Activated effector memory CD4-positive, alpha-beta T cell treated with anti-CD3 and anti-CD28 coated beads, Interleukin-2, amount 50 U/mL, for 16 hours (primary cell): ENCODE measurements at places on chromosomes 4 and X.

- peak; percentile 85 for DNase-seq
Measured at GRCh38 chrX:19372170-19372546, 28.4 kb downstream of the PDHA1 start.

- no peak for DNase-seq
Measured at GRCh38 chr4:2273657-2274319, 11.9 kb upstream of the MXD4 start.

DNA sequence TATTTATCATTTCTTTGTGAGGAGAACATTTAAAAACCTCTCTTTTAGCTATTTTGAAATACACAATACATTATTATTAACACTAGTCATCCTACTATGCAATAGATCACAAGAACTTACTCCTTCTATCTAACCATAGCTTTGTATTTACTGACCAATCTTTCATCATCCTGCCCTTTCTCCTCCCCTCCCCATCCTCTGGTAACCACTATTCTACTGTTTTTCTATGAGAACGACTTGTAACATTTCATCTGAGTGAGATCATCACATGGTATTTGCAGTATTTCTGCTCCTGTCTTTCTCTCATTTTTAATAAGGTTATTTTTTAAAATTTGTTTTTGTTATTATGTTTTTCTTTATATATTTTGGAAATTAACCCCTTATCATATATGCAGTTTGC lies 331.8 kb downstream of the TEX13C start:
- no peak for DNase-seq

DNA sequence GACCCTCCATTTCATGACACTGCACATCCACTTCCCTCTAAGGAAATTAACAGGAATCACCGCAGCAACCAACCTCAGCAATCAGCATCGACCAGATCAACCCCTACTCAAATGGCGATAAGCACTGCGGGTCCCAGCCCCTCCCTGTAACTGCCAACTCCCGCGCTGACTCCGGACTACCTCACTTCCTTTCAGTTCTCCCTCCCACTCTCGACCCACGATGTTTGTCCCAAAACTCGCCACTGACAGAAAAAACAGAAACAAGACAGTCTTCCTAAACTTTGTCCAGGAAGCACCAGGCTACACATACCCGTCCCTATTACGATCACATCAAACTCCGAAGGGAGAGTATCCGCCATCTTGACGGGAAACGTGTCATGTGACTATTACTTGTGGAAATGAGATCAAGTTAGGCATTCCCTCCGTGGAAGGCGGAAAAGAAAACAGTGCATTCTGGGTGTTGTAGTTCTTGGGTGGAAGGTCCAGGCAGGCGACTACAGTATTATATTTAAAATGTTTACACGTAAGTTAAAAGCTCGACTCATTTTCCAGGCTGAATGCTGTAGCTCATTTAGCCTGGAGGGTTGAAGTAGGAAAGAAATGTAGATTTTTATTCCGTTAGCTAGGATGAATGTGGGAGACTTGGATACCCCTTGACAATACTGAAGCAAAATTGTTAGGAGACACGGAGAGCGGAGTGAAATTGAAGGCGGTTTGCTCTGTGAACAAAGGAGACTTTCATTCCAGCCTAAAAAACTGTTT lies at the start of gene CHM:
TSS of gene CHM (minus strand) at position 385 of the 762 bp plus-strand sequence. CDS start at position 359, 26 bp downstream.
- peak; percentile 81 for DNase-seq

DNA sequence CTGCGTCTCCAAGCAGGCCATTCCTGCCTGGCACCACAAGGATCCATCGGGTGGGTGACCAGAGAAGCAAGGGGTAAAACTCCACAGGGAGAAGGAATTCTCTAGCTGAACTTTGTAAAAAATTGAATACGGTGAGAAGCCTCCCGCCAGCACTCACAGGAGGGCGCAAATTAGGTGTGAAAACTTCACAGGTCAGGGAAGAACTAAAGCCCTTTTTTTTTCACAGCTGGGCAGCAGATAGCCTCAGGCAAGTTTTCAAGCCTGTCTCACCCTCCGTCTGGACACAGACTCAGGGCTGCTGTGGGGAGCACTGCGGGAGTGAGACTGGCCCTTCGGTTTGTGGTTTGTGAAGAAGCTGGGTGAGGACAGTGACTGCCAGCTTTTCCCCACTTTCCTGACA lies 224.1 kb upstream of the FGF16 start:
- no peak for DNase-seq

GRCh38 chr4:48432017-48432416 lies 51.1 kb upstream of the SLC10A4 start:
- DNase-seq, result no peak

- DNase-seq, result no peak
Measured at GRCh38 chr4:165541851-165542459, 163.1 kb downstream of the CPE start.

DNA sequence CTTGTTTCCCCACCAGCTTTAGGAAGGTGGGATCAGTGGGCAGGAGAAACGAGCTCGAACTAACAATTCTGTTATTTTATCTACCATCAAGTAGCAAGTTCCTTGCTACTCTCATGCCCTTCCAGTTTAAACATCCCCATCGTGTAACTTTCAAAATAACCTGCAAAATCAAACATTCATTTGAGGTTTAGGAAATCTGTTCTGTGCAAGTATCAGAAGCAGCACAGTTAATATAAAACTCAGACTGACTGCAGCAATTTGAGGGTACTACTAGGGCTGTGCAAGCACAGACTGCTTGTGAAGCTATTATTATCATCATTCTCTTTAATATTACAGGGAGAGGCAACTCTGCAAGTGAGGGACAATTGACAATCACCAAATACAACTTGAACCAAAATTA lies 48.0 kb downstream of the CHST7 start:
- DNase-seq, result no peak

DNA sequence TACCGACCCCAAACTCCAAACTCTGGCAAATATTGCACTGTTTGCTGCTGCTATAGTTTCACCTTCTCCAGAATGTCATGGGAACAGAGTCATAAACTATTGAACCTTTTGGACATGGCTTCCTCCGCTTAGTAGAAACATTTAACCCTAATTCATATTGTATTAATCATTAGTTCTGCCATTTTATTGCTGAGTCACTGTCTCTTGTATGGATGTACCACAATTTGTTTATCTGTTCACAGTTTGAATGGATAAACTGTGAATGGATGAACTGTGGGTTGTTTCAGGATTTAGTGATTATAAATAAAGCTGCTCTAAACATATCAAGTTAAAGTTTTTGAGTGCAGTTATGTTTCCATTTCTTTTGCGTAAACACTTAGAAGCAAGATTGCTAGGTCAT lies 10.1 kb downstream of the ANXA10 start:
- no peak for DNase-seq

DNA sequence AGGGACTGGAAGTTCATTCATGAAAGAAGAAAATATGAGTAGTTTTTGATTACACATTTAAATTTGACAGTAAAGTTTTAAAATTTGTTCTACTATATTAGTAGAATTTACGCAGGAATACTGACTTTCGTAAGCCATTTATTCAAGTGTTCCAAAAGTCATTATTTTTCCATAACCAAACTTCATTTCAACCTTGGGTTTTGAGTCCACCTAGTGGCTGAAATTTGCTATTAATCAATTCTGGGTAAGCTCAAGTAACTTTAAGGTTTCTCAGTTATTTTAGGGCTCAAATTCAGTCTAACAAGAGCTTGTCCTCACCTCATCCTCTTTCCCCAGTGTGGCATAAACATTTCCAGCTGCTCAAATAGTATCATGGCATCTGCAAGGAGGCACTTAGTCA lies 175.4 kb downstream of the SH3BGRL start:
- no peak for DNase-seq

- no peak for DNase-seq
Measured at GRCh38 chr4:101187841-101188240, 159.5 kb downstream of the PPP3CA start.

DNA sequence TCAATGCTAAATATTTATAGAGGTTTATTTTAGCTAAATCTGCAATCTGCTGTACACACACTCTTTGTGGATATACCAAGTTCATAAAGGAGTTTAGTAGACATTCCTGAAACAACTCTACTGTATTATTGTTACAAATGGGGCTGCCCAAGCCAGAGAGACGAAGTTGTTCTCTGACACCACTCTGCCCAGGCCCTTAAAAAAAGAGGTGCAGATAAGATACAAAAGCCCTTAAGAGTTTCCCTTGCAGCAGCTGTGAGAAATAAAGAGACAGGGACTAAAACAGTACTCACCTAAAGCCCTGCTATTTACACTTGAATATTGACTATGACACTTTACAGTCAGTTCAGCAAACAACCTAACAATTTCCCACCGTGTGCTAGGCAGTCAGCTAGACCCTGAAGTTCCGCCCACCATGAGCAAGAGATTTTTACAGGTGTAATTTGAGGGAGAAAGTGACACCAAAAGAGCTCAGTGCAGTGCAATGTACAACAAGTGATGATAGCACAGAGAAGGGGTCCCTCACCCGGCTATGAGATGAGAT lies 191.7 kb downstream of the PRDM5 start:
- DNase-seq, result no peak

DNA sequence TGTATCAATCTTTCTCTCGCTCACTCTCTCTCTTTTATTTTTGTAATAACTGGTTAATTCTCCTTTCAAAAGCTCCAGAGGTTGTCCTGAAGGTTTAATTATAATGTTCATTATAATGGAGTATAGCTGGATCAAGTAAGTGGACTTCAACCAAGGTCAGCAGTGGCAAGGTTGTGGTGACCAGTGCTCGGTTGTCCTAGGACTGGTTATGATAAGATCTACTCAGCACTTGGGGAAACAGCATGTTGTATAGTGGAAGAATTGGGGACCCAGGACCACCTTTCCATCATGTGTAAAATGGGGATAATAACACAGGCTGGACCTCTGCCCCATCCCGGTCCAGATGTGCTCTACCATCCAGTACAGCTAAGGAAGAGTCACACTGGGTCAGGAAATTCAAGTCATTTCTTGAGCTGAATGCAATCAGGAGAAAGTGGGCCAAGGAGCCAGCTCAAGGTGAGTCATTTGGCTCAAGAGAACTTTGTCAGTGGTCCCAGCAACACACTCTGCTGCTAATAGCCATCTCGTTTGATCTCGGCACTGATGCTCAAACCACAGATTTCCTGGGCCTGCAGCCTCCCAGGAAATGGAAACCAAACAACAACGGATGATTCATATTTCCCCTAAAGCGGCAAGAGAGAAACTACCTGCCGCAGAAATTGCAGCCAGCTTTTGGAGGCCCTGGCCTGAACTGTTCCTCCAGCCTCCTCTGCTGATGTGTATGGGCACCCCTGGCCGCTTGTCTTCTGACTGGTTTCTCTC lies 123.6 kb upstream of the RBPJ start:
- peak; percentile 86 for DNase-seq

DNA sequence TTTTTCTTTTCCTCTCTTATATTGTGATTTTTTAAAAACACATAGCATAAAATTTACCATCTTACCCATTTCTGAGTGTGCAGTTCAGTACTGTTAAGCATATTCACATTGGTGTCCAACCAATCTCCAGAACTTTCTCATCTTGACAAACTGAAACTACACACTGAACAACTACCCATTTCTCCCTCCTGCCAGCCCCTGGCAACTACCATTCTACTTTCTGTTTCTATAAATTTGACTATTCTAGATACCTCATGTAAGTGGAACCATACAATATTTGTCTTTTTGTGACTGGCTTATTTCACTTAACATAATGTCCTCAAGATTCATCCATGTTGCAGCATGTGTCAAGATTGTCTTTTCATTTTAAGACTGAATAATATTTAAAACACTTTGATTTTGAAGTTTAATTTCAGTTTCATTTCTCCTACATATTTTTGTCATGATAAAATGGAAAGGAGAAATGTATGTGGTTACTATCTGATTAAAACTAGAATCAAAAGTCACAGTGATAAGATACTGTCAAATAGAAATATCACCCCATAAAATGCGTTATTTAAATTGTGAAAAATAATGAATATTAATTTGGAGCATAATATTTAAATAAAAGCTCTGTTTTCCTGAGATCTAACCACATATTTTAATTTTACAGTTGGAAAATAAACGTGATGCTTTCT lies 122.8 kb downstream of the DIPK2B start:
- no peak for DNase-seq

DNA sequence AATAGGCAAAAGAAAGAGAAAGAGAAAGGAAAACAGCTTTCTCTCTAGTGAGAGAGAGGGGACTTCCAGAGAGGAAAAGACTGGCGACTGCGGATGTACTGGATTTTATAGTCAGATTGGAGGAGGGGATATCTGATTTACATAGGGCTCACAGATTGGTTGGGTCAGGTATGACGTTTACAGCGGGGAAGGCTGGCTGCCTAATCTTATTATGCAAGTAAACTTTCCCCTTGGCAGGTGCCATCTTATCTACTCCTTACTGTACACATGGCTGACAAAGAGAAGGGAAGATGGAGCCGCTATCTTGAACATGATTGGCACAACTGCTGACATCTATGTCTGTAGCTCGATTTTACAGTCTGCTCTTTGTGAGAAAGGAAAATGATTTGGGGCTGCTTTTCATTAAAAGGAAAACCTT lies 25.4 kb downstream of the RBPJ start:
- no peak for DNase-seq

DNA sequence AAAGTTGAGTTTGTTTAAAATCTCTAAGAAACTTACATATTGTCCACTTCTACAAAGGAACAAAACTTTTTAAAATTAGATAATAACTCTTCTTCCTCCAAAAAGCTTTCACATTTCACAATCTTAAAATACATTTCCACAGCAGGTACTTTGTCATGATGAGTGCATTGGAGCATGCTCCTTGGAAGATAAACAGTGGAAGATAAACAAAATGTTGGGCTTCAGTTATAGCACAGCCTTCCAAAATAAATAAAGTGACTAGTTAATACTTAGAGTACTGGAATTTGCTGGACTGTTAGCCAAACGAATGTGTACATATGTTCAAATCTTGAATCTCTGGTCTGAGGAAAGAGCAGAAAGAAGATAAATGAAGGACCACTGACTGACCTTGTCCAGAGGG lies 54.9 kb upstream of the PDE5A start:
- DNase-seq, result no peak

DNA sequence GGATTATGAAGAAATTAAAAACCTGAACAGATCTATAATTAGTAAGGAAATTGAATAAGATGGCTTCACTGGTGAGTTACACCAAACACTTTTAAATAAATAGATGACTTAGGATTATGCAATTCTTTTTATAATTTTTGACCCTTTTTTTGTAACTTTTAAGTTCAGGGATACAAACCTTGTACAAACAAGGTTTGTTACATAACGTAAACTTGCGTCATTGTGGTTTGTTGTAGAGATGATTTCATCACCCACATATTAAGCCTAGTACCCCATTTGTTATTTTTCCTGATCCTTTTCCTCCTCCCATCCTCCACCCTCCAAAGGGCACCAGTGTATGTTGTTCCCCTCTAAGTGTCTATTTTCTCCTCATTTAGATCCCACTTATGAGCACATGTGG lies 75.7 kb downstream of the CPEB2 start:
- DNase-seq, result no peak

- DNase-seq, result no peak
Measured at GRCh38 chrX:20320461-20321159, 53.9 kb upstream of the RPS6KA3 start.

DNA sequence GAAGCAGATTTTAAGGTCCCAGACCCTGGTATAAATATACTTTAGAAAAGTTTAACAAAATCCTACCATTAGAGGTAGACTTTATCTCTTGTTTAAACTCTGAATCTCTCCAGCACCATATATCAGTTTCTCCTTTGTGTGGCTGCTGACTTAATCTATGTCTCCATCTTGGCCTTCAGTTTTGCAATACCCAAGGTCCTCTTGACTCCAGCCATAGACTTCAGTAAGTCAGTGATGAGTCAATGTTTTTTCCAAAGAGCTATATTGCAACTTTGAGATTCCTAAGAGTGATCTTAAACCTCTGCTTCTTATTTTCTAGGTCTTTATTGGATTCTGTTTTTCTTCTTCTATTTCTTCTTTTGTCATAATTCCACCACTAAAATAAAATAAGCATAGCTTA lies 50.8 kb upstream of the ADGRL3 start:
- DNase-seq, result no peak
